ENCODE measurements at places on chromosomes 13 and 19.

GRCh38 chr13:74132776-74133656 lies 1.2 kb downstream of the KLF12 start:
- DNase-seq, result peak; percentile 58

DNA sequence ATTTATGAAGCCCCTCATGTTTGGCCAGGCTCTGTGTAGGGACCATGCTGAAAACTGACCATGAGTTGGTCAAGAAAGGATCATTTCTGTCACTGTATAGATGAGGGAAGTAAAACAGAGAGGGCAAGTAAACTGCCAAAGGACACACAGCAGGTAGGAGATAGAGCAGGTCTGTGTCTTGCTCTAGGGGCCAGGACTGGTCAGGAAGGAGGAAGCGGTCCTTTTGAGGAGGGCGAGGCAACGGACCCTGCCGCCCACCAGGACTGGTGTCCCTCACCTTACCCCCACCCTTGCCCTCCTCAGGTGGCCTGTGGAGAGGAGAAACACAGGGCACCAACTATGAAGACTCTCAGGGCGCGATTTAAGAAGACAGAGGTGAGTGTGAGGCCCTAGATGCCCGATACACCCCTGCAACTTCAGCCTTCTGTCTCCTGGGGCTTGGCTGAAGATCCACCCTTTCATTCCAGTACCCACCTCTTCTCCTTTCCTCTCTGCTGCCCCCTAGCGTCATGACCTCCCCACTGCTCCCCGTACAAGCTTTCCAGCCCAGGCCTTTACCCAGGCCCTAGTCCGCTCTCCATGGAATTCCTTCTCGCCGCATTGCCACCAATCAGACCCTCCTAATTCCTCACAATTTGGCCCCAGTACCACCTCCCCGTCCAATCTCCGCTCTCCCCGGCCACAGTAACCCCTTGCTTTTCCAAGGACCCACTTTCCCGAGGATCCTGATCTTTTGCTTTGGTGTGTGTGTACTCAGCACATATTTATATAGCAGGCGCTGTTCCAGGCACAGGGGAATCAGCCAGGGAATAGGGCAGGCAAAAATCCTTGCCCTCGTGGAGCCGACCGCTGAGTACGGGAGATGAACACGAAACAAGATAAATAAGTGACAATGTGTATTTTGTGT lies 3.9 kb downstream of the ANKRD24 start:
- DNase-seq, result peak; percentile 83

GRCh38 chr13:107104631-107105030 lies 536.7 kb upstream of the ARGLU1 start:
- DNase-seq, result no peak

DNA sequence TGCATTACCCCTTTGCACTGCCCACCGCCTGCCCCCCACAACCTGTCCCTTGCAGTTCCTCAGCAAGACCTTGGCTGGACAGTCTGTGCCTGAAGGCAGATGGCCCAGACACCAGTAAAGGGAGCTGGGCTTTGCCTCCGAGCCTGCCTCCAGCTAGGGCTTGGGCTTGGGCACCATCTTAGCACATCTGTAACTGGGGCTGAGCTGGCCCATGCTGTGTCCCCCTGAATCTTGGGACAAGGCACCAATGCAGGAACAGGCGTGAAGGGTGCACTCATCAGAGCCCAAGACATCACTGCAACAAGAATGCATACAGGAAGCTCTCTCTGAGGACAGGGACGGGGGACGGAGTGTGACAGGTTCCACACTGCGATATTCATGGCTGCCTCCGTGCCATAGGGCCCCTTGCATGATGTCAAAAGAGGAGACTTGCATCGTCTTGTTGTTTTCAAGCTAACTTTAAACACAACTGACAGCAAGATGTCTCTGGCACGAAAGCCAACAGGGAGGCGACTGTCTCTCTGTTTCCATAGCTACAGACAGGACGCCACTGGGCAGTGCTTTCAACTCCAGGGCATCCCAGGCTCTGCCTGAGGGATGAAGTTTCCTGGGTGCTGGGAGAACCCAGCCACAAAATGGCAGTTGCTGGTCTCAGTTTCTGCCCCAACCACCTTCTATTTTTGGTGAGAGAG lies 8.7 kb upstream of the CHST8 start:
- no peak for DNase-seq

DNA sequence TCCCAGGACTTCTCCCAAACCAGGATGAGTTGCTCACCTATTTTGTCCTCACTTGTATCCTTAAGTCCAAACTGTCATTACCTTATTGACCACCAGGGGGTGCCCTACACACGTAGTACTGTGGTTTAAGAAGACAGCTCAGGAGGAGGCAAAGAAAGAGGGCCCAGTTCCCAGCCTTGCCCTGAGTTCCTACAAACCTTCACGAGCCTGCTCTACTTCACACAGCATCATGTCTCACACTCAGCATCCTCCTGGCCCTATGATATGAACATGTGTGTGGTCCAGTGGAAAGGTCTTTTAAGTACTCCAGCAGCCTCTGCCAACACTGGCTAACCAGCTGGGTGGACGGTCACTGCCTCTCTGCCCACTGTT lies 8.1 kb upstream of the ZNF784 start:
- peak; percentile 97 for DNase-seq

- no peak for DNase-seq
Observed at GRCh38 chr19:813219-814151, 8.3 kb downstream of the PLPPR3 start.

- DNase-seq, result peak; percentile 90
Observed at GRCh38 chr13:62035981-62036380, 620.3 kb upstream of the PCDH20 start.

DNA sequence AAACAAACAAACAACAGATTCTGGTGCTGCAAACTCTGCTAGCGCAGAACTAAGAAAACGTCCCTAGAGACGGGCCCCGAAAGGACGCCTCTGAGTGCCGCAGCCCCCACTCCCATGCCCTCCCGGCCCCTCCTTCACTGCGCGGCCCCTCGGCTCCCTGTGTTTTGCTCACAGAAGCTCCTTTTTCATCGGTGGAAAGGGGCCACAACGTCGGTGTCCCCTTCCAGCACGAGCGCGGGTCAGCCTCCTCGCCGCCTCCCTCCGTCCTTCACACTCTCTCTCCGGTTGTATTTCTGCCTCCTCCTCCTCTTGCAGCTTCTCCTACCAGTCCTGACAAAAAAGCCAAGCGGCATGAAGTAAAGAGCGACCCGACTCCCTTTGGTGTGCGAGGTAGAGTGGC lies 14.8 kb upstream of the F7 start:
- no peak for DNase-seq

- DNase-seq, result peak; percentile 44
Observed at GRCh38 chr13:38013676-38014075, 144.1 kb upstream of the TRPC4 start.

DNA sequence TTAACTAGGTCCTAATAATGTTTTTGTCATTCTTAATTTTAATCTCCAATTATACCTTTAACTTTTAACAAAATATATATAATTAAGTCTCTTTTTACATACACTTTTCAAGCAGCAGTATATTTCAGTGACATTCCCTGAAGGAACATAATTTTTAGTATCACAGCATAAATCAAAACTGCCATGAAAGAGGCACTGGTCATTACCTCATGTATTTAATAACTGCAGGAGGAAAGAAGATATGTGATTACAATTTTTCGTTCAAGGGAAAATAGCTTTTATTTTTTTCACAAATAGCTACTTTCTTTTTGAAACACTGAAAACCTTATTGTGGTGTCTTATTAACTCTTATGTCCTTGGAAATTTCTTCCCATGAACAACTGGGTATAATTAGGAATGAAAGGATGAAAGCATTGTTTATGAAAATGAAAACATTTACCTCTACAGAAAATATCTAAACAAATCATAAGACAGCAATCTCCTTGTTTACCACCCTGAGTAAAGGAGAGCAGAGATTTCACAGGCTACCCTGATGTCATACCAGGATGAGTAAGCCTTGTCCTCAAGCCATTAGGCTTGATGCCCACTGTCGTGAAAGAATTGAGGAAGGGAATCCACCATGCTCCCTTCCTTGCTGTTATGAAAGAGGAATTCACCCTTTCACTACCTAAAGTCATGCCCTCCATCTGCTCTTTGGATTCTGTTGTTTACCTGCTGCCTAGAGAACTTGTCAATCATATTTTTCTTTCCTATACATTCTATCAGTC lies 877.2 kb upstream of the PCDH20 start:
- DNase-seq, result no peak

DNA sequence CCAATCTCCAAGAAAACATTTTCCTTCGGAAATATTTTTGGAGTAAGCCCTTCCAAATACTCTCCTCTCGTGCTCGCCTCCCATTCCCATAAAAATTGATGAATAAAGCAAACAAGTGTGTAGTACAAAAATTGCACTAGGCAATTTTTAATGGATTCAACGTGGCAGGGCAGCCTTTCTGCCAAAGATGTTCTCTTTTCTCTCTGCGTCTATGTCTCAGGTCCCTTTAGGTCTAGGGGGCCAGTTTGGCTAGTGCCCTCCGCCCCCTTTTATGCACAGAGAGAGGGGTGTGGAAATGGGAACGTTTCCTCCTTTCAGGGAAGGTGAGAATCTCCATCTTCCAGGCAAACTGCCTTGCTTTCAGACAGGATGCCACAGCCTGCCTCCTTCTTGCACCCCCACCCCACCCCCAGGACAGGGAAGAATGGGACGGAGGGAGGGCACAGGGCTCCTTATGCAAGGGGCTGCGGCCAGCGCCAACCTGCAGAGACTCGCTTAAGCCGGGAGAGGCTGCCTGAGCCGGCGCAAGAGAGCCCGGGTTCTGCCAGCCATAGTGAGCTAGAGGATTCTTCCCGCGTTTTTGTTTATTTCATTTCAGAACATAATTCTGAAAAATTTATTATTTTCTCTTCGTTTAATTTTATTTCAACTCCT lies 2.7 kb upstream of the ZIC2 start:
- DNase-seq, result no peak

DNA sequence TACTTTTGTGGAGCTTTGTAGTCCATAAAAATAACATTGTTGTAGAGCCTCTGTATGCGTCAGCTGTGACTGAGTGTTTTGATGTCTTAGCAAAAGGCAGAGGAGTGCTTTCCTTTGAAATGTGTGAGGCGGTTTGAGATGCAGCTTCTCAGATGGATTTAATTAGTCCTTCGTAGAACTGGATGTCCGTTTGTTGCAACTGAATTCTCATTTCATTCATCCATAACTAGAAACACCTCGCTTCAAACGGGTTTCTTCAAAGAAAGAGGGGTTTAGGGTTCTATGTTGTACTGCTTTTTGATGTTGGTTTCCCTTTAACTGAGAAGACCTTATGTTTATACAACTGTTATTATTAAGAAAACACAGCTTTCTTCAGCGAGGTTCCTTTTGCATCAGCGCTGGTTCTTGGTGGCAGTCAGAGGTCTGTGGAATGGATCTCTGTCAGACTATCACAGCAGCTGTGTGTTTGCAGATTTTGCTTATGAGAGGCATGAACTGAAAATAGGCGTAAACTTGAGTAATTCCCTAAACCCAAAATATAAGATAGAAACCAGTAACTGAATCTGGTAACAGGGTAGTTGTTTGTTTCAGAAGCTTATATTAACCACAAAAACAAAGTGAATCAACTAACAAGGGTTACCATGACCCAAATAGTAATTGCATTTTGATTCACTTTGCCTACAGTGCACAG lies 194.4 kb downstream of the GGACT start:
- no peak for DNase-seq

- no peak for DNase-seq
Observed at GRCh38 chr19:15897738-15898276, at the start of gene CYP4F2. CYP4F2 (minus strand) TSS chr19:15898074; CDS start chr19:15897611, 463 bp downstream.

GRCh38 chr13:99911069-99911964 lies 60.2 kb downstream of the ZIC5 start:
- DNase-seq, result no peak

DNA sequence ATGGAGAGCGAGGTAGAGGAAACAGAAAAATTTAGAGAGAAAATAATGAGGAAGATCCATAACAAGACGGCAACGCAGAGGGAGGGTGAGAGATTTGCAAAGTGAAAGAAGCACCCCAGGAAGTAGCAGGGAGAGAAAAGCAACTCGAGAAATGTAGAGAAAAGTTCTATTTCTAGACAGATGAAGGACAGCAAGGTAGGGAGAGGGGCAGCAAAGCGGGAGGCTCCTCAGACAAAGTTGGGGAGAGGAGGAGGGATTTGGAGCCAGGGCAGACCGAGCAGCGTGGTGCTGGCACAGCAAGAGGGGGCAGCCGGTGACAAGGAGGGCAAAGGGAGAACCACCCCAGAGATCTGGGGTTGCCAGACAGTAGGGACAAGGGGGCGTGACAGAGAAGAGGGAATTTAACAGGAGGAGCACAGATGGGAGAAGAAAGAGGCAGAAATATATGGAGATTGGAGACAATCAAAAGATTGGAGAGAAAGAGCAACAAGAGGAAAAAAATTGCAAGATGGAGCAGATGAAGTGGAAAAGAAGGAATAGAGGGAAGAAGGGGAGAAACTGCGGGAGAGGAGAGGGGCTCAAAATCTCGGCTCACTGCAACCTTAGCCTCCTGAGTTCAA lies 989 bp downstream of the ZNF766 start:
- peak; percentile 67 for DNase-seq

GRCh38 chr13:44045180-44045562 lies 165.5 kb downstream of the LACC1 start:
- no peak for DNase-seq

- no peak for DNase-seq
Observed at GRCh38 chr13:38440666-38441065, 91.0 kb downstream of the UFM1 start.

Measured in OCI-M1 (cell line).